ENCODE measurements at places on chromosomes 2 and 18. TPM values are rescaled to one million over a fixed set of nuclear protein-coding genes. Genes with fewer than 3 reads are reported as not detected.

DNA sequence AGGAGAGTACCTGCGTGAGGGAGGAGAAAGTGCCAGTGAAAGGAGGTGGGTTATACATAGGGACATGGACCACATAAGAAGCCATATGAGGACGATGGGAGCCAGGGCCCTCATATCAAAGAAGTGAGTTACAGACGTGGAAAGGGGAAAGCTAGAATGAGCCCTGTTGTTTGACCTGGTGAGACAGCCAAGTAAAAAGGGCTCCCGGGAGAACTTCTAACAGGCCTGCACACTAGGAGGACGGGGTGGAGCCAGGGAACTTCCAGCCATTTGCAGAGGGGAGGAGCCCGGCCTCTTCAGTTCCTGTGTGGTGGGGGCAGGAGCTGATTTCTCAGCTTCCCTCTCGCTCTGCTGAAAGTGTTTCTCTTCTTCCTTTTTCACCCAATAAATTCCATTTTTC, 84.1 kb upstream of the SLC66A3 start:
- peak; percentile 6 for DNase-seq

DNA sequence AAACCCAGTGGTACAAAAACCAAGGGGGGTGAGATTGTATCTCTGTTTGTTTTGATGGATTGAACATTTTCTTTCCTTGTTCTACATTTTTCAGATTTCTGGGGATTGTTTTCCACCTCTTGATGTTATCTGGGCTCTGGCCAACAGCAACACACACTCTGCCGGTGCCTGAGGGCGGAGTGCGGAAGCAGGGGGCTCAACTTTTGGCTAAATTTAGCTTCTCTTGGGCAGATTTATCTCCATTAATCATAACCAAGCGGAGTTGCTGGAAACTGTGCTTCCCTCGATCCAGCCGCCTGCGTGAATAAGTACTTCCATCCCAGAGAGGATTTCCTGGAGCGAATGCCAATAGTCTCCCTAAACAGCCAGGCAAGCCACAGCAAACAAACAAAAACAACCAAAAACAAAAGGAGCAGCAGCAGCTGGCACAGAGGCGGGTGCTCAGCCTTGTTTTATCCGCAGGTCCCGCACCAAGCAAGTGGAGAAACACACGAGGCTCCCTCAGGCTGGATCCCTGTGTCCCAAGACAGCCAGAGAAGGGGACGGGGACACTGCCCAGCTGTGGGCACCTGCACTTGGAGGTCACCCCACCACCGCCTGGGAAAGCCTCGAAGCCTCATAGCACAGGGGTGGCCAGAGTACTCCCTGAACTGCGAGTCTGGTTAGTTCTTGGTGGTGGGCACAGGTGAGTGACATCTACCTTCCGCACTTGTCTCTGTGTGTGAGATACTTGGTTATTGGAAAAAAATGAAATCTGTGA, 143.4 kb downstream of the NDUFA10 start:
- DNase-seq = no peak

DNA sequence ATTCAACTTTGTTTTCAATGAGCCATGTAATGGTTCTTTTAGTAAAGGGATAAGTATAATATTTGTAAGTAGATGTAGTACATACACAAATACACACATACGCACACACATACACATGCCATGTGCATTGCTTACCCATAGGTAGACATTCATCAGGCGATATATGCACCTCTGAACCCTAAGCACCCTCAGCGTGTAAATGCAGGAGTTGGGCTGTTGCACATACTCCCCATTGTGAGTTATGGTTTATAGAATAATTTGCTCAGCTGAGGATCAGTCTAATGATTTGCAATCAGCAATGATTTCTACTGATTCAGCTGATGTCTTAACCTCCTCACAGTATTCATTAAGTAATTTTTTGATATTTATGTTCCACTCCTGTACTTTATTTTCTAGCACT, 217.6 kb upstream of the ETAA1 start:
- DNase-seq = no peak

DNA sequence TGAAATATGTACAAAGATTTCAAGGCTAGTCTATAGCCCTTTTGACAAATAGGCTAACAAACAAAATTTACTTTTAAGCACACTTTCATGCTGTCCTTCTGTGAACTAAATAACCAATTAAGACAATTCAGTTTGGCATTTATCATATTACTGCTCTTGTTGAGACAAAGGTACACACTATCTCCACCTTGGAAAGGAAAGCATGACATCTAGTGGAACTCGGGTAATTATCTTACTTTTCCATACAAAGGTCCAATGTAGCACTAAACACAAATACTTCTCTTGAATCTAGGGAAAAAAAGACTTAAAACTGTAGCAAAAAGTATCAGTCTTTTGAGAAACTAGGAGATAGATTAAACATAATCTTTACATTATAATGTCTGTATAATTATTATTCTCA, 125.0 kb upstream of the CD226 start:
- DNase-seq = no peak

DNA sequence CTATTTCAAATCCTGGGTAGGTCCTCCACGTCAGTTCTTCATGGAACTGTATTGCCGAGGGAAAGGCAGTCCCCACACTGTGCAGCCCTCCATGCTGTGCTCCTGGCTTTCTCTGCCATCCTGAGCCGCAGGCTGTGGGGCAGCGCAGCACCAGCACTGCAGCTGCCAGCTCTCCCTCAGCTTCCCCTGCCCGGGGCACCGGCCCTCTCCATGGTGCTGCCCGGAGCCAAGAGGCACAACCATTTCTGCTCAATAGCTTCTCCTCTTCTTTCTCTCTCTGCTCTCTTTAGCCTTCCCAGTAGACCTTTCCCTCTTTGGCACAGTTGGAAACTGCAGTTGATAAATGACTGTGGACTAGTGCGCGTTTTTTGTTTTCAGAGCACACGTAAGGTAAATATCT, 12.1 kb downstream of the ANKRD23 start:
- DNase-seq = no peak

DNA sequence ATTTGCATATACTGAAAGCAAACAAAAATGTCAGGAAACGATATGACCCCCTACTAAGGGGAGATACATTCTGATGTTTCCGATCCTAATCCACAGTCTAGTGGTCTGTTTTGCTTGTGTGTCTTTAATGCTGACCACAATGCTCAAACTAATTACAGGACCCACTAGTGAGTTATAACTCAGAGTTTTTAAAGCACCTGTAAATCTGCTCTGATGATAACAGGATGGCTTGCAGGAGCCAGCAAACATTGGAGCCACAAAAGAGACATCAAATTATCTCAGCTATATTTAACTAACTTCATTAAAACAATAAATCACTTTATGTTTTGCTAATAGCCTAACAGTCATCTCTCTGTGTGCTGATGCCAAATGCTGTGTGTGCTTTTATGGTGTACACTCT, 300.3 kb downstream of the NBAS start:
- no peak for DNase-seq

The KCNIP3 gene
- not detected for total RNA-seq

The CROCC2 gene
- total RNA-seq = not detected

The PTPRN gene
- 2.5 TPM for total RNA-seq

The GLI2 gene
- not detected for total RNA-seq

All from activated naive CD8-positive, alpha-beta T cell treated with anti-CD3 and anti-CD28 coated beads for 36 hours (primary cell).